ENCODE measurements at places on chromosomes 2 and 18.

GRCh38 chr2:7053650-7054265 lies 136.5 kb downstream of the RNF144A start:
- DNase-seq, result peak; percentile 71

DNA sequence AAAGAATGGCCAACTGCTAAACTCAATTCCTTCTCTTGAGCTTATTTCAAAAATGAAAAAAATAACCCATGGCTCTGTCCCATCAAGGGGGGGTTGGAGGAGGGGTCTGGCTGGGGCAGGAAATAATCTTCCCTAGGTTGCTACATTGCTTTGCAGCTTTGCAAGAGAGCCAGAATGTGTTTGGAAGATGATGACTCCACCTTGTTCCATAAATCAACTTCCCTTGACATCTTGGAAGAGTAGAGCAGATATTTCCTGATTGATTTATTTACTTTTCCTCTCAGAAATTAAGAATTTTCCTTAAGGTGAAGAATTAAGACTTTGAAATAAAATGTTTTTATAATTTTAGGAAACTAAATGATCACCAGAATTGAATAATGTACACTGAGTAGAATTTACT lies 41.3 kb downstream of the ESCO1 start:
- DNase-seq, result no peak

- DNase-seq, result no peak
Measured at GRCh38 chr18:55425698-55426097, 162.3 kb downstream of the TCF4 start.

DNA sequence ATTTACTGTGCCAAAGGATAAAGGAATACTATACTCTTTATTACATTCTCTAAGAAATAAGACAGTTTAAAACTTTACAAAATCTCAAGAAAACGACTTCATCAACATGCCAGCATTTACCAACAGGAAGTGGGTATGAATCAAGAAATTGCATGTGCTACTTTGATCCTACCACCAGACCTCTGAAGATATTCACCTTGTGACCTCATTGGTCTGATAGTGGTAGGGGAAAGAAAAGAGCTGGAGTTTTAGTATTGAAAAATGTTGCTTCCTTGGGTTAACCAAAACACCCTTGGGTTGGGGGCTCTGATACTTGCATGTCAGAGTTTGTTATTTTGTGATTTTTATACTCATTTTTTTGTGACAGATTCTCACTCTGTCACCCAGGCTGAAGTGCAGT lies 84.1 kb upstream of the LPIN2 start:
- no peak for DNase-seq

GRCh38 chr2:174630107-174630506 lies 32.5 kb upstream of the WIPF1 start:
- DNase-seq, result no peak

DNA sequence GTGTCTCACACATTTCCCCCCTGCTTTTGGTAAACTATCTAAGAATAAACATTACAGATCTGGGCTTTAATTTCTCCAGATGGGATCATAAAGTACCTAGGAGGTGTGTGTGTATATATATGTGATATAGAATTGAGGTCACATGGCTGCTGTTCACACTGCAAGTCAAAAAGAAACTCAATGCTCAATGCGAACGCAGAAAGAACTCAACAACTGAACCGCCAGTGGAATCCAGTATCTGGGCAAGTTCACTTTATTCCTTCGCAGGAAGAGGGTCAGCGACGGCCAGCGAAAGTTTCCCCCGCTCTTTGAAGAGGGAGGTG lies 17.7 kb downstream of the POU3F3 start:
- no peak for DNase-seq

DNA sequence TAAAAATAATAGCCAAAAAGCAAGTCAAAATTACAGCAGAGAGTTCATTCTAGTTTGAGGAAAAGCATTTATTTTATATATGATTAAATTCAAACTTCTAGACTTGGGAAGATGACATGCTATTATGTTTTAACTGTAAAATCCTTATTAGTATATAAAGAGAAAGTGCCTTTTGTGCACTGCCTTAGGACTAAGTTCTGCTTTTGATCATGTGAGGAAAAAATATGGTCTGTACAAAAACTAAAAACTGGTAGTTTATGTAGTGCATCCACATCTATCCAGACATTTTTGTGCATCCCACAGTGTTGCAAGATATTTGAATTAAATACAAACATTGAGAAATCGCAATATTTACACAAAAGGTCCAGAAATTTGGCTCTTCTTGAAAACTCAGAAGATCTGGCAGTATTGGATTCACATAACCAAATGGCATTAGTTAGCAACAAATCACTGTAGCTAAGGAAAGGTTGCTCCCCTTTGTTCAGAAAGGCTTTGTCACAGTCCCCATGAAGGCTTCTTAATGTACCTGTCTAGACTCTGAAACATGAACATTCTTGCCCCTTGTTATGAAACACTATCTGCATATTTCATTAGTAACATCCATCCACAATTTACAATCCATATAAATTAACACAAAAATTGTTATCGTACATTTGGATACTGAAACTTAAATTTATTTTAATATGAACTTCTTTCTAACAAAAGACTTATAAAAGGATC lies 2.2 kb downstream of the MMADHC start:
- DNase-seq, result no peak

DNA sequence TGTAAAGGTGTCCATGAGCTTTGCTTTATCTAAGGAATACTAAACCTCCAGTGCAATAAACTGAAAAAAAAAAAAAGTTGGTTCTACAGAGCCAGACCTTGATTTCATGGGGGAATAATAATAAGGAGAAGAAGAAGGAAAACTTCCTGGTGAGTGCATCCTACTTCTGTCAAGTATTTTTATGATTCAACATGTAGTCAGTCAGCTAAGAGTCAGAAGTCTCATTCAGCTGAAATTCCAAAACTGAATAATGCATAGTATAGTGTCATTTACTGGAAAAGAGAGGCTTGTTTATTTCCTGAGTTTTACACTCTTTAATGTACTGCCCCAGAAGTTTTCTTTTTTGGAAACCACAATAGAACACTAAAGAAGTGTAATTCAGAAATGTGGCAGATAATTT lies 77.8 kb upstream of the TACR1 start:
- no peak for DNase-seq

GRCh38 chr2:30259827-30260679 lies 28.7 kb downstream of the LBH start:
- no peak for DNase-seq

DNA sequence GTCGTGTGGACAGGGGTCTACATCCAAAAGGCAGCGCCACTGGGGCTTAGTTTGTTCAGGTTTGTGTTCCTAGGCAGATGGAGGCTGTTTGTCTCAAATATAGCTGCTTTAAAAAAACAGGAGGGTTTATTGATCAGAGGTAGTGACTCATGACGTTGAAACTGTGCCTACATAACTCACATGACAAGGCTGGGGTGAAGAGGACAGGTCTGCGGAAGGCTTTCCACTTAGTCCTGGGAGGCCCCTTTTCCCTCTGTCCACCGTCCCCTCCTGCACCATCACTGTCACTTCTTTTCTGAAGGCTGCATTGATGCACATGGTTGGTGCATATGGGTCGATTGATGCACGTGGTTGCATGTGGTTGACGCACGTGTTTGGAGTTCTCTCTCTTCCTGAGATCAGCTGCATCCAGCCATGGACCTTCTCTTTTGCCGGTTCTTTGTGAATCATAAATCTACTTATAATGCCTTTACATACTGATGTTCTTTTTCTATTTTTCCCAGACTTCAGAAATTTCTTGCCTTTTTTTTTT lies 10.9 kb downstream of the SH3RF3 start:
- no peak for DNase-seq

GRCh38 chr18:62988471-62988870 lies 273.1 kb downstream of the PHLPP1 start:
- no peak for DNase-seq

- DNase-seq, result no peak
Measured at GRCh38 chr2:118292991-118293390, 204.7 kb downstream of the INSIG2 start.

- no peak for DNase-seq
Measured at GRCh38 chr2:17768894-17769293, 15.0 kb downstream of the GEN1 start.

DNA sequence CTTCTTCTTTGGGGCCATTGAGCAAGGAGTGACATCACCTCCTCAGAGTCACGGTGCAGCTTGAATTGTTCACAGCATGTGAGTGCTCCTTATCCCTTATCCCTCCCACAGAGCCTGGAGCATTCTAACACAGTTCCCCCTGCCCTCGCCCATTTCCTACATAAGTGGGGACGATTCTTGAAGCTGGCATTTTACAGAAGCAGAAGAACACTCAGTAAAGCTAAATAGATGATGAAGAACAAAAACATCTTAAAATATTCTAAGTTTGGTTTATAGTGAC lies 135.8 kb upstream of the APCDD1 start:
- no peak for DNase-seq

DNA sequence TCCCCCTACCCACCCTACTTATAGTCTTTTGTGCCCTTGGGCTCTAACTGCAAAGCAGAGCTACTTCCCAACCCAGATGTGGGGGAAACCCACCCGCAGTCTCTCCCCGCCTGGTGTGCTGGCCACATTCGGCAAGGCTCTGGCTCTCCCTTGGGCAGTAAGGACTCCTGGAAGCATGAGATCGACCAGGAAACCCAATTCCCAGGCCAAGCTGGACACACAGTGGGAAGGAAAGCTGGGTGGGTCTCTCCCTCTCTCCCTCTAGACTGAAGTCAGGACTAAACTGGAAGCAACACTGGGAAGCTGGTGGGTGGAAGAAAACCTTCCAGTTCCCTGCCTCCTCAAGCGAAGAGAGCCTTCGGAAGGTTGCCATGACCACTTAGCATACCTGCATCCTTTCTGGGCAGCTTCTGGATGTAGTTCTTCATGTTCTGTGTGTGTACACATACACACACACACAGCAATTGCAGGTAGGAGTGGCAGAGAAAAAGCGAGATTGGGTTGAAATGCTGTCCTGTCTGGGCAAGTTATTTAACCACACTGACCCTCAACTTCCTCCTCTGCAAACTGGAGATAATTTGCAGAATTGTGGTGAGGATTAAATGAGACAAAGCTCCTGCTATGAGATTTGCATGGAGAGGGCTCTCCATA lies 33.9 kb downstream of the ZBTB7C start:
- no peak for DNase-seq

GRCh38 chr2:236752096-236752495 lies 182.5 kb downstream of the ACKR3 start:
- DNase-seq, result no peak

DNA sequence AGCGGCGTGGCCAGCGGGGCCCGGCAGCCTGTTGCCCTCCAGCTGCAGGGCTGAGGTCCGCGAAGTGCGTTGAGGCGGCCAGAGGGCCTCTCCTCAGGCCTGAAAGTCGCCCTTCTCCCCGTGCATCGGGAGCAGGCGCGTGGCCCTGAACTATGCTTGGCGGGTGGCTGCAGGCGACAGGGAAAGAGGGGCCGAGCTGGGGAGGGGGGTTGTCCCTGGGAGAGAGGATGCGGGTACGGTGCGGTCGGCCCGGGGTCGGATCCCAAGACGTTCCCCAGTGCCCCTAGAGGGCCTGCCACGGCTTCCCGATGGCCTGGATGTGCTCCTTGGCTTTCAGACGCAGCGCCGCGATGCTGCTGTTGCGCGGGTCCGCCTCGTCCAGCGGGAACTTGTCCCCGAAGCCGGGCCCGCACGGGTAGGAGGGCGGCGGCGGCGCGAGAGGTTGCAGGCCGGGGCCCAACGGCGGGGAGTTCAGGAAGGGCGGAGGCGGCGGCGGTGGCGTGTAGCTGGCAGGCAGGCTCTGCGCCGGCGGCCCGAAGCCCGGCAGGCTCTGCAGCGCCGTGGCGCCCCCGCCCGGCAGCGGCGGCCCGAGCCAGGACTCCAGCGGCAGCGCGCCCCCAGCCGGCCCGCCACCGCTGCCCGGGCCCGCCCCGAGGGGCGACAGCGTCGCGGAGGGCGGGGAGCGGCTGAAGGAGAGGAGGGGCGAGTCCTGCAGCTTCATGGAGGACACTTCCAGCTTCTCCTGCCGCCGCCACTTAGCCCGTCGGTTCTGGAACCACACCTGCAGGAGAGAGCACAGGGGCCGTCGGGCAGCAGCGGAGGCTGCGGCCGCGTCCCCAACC lies 4.3 kb downstream of the RAX start:
- peak; percentile 81 for DNase-seq

DNA sequence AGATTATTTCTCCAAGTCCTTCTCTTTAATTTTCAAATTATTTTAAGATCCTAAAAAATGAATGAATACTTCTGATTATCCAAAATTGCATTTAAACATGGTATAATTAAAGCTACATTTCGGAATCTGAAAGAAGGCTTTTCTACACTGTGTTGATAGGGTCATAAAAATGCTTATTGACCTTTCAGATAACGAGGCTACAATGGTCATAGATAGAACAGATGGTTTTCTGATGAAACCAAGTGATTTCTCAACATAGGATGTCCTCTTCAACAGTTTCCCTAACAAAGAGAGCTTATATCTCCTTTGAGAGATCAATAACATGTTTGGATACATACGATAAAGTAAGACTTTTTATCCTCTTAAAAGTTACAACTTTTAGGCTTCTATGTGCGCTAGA lies 201.1 kb downstream of the PTH2R start:
- DNase-seq, result no peak

- DNase-seq, result no peak
Measured at GRCh38 chr2:48508461-48509124, 21.4 kb upstream of the STON1 start.

DNA sequence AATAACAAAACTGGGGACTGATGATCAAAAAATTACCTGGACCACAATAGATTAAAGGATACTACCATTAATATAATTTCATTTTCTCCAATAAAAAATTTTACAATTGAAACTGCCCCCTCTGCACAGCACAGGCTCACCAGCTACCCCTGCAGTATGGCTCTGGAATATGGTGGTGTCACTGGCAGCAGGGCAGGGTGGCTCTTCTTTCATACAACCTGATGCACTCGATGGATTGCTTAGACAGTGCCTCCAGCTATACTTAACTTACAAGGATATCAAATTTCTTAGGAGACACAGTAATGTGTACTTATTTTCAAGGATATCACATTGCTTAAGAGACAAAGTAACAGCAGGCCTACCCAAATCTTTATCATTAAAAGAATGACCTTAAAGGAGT lies 124.0 kb downstream of the PRELID3A start:
- peak; percentile 24 for DNase-seq

DNA sequence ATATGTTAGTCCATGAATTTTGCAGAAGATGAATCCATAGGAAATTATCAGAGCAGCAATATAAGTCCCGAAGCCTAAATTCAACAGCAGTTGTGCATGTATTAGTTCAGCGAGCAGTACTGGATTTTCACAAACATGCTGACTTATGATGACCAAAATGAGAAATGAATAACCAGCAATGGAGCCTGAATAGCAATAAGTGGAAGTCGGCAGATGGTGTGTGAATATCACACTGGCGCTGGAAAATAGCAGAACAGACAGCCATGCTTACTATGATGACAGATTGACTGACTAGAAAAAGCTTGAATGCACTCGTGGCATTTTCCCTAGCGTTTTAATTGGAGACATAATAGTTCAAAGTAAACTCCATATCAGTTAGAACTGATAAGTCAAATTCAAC lies 1114.5 kb downstream of the DSC3 start:
- DNase-seq, result no peak

- no peak for DNase-seq
Measured at GRCh38 chr2:40507432-40507831, 55.5 kb upstream of the SLC8A1 start.

GRCh38 chr2:169827272-169828140 lies at the start of gene UBR3:
Gene UBR3, plus strand, starts transcription at chr2:169827454. Its CDS starts 54 bp downstream, at chr2:169827508.
- DNase-seq, result peak; percentile 96

All from glutamatergic neuron (in vitro differentiated cells).